ENCODE measurements at places on chromosomes 3 and 15.

DNA sequence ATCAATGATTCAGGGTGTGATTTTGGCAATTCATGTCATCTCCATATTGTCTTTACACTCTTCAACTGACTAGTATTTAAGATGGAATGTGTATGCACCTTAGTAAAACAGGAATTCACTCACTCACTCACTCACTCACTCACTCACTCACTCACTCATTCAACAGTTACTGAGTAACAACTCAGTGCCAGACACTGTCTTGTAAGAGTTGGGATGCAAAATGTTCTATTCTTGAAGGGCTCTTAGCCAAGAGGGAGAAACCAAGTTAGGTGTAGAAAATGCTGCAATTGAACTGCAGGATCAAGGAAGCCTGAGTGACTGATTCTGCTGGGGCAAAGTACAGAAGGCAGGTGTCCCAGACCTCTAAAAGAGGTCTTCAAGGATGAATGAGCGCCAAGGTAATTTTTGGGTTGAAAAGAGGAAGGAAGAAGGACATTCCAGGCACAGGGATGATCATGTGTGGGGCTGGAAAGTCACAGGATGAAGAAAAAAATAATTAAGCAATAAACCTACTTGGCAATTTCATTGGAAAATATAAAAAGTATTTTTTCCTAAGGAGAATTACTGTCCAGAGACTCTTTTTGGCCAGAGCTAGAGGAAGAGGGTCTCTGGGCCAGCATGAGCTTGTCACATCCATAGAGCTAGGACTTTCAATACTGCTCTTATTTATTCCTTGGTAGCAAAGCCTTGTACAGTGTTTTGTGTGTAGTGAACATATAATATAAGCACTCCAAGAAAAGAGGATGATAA lies 58.9 kb upstream of the ETV5 start:
- no peak for DNase-seq

- no peak for DNase-seq
Measured at GRCh38 chr3:66239513-66240123, 18.8 kb downstream of the SLC25A26 start.

DNA sequence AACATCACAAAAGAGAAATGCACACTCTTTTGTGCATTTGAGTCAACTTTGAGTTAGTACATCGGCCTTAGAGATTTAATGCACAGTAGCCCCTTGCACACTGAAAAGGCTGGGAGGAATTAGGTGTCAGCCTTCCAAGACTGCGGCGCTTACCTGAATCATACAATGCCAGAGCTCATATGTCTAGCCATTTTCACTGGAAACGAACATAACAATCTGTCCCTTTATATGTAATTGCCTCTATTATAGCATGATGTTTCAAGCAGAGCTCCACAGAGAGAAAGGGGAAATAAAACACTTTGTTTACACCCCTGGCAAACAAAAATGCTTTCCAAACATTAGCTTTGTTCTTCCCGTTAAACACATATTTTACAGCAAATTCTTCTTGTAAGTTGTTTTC lies 315.7 kb upstream of the SLCO3A1 start:
- DNase-seq, result no peak

- no peak for DNase-seq
Measured at GRCh38 chr3:98784042-98784441, 20.9 kb downstream of the ST3GAL6 start.

DNA sequence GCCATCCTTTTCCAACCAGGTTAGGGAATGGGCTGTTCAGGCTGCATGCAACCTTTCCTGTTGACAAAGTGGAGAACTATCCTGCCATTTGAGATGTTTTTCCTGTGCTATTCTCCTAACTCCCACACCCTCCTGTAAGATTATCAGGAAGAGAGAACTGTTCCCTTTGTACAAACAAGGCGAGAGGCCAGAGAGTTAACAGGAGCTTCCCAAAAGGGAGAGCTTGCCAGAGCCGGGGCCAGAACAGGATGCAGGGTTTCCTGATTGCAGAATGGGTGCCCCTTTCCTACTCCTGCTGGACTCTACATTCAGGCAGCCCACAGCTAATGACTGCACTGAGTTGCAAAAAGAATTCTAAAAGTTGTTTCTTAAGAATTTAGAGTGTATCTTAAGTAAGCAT lies 17.1 kb downstream of the PML start:
- DNase-seq, result no peak

DNA sequence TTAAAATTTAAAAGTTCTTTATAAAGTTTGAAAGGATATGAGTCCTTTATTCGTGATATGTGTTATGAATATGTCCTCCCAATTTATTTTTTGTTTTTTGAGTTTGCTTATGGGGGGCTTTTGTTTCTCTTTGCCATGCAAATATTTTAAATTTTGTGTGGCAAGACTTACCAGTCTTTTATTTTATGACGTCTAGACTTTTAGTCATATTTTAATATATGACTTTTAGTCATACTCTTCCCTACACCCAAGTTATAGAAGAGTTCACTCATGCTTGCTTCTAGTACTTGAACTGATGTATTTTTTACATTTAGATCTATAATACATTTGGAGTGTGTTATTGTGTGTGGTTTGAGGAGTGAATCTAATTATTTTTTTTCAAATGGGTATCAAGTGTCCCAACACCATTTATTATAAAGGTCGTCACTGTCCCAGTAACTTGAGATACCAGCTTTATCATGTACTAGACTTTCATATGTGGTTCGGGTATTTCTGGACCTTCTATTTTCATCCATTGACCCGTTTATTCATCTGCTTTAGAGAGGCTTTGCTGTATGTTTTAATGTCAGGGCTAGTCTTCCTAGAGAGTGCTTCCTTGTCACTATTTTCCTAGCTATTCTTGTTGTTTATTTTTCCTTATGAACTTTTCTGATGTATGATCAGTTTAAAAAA lies 755 bp downstream of the PARP15 start:
- no peak for DNase-seq

DNA sequence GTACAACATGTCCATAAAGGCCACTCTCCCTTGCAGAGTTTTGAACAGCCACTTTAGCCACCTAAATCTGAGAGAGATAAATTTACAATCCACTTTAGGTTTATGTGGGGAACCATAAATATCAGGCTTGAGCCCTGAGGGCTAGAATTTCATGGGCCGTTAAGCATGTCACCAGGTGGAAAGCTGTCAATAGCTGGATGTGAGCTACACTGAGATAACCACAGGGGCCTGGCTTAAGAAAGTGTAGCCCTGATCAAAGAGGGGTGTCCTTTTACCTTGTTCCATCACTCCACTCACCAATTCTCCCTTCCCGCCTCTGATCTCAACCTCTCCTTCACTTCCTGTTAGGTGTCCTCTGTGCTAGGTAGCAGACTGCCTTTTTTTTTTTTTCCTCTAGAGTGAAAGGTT lies 172.8 kb upstream of the ICE2 start:
- no peak for DNase-seq

DNA sequence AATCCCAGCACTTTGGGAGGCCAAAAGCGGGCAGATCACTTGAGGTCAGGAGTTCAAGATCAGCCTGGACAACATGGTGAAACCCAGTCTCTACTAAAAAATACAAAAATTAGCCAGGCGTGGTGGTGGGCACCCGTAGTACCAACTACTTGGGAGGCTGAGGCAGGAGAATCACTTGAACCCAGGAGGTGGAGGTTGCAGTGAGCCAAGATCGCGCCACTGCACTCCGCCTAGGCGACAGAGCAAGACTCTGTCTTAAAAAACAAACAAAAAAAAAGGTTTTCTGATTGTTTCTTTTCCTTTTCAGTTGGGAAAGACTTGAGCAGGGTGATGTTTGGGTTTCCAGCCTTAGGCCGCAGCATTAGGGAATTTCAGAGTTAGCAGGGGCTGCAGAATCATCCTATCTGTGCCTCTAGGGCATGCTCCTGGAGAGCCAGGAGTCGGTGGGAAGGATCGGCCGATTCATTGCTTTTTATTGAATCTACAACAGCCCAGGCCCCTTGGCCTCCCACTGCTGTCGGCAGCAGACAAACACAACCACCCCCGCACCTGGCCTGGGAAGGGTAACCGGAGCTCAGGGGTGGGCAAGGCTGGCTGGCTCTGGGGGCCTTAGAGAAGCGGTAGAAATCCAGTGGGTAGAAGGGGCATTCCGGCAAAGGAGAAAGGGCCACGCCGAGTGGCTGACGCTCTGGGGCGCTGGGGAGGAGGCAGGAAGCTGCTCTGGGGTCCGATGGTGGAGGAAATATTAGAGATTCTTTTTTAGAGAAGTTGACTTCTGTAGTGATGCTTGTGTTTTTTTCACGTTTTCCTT lies 6.3 kb downstream of the CHAC1 start:
- DNase-seq, result peak; percentile 41

DNA sequence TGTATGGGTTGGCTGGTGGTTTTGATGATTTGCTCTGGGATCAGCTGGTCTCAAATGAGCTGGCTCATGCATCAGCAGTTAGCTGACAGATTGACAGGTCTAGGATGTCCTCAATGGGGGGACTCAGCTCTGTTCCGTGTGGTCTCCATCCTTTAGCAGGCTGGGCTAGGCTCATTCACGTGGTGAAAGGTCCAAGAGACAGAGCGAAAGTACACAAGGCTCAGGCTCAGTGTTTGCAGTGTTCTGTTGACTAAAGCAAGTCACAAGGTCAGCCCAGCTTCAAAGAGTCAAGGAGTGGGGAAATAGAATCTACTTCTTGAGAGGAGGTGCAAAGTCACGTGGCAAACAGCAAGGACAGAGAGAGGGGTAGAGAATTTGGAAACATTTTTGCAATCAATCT lies 126.5 kb upstream of the CMC1 start:
- DNase-seq, result no peak

DNA sequence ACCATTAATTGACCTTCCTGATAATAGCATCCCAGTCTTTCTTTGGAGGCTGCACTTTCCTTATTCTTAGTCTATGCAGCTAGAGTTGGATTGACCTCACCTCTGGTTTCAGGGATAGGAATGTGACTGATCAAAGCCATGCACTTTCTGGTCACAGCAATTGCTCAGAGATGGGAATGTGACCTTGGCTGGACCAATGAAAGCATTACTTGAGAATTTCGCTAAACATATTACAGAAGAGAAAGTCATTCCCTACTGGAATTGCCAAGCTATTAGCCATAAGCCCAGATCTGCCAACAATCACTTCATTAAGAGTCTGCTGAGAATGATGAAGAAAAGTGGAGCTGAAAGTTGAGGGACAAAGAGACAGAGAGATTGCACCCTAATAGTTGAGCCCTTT lies 32.7 kb downstream of the RTP1 start:
- no peak for DNase-seq

GRCh38 chr3:103968751-103969150 lies 1398.0 kb upstream of the ALCAM start:
- no peak for DNase-seq

- DNase-seq, result no peak
Measured at GRCh38 chr3:124684459-124684858, 45.8 kb upstream of the UMPS start.

DNA sequence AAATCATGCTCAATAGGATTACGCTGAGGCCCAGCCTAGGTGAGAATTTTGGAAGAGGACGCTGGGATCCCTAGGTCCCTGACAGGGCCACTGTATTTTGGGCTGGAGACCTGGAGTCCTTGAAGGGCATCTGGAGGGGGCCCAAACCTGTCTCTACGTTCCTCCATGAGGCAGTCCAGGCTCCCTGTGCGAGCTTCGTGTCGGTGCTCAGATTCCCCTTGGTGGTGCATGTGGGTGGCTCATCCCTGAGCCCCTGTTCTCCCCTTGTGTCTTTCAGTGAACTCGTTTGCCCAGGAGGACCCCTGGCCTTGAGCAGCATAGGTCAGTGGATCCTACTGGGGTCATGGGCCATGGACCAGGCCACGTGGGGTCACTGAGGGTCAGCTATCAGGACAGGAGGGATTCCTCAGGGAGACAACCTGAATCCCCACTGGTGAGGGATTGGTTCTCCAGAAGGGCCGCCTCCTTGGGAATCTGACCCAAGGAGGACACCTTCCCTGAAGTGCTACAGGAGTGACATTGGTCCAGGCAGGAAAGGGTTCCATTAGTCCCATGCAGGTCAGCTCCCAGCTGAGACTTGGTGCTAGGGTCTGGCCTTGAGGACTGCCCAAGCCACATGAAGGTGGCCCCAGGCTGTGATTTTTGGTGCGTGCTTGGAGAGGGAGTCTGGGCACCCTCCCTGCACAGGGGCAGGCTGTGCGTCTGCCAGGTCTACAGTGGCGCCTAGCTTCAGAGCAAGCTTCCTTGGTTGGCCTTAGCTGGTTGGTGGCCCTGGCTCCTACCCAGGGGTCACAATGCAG lies 229.8 kb downstream of the SNRPN start:
- no peak for DNase-seq

DNA sequence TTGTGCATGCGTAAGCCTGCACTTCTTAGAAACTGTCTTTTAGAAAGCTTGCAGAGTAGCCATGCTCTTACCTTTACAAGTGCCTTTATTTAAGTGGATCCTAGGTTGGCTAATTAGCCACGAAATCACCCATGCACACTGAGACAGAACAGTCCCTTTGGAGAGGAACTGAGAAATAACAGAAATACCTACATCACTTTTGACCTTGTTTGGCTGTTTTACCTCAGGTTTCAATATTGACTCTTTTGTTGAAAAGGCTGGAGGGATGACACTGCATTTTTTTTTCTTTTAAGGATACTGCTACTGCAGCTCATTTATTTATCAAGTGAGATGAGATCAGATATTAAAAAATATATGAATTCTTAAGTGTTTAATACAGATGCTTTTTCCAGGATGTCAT lies 155.6 kb upstream of the GOLIM4 start:
- DNase-seq, result no peak

- peak; percentile 66 for DNase-seq
Measured at GRCh38 chr3:129596194-129597086, 10.0 kb downstream of the PLXND1 start.

DNA sequence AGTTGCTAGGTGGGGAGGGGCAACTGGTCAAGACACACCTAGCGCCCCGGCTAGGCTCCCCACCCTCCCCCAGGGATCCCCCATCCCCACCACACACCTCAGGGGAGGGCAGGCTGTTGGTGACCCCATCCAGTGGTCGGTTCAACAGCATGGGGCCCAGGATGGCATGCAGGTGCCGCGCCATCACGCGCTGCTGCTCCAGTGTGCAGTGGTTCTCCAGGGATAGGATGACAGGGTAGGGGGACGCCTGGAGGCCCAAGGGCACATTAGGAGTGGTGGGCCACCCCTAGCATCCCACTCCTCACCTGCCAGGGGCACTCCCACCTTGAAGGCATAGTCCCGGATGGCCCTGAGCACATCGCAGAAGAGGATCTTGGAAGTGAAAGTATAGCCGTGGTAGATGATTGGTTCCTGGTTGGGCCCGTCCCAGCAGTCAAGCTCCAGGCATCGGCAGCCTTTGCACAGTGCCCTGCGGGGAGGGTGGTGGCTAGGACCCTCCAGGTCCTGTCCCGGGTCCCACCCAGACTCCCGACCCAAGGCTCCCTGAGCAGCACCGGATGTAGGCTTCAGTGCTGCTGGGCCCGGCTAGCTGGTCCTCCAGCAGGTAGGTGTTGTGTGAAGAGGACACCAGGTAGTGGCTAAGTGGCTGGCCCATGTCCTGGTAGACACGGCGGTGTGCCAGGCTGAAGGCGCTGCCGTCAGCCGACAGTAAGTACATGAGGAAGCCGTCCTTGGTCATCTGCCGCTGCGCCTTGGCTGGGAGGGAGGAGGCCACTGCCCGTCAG lies 19.4 kb downstream of the VILL start:
- no peak for DNase-seq
